ENCODE measurements at places on chromosomes 4 and X. TPM values are rescaled to one million over a fixed set of nuclear protein-coding genes. Genes with fewer than 3 reads are reported as not detected.

The IL3RA gene
- total RNA-seq = not detected

The AMBN gene
- total RNA-seq = not detected

The SMR3B gene
- total RNA-seq = not detected

The MAGEB2 gene
- total RNA-seq = not detected

The PLK4 gene
- 6.3 TPM for total RNA-seq

The LRAT gene
- 0.39 TPM for total RNA-seq

The LDB2 gene
- 0.11 TPM for total RNA-seq

The CD99L2 gene
- 12.6 TPM for total RNA-seq

The CACNA1F gene
- not detected for total RNA-seq

The SPACA5 gene
- total RNA-seq = not detected

The STARD8 gene
- total RNA-seq = 0.39 TPM

The SPP1 gene
- not detected for total RNA-seq

The RBM47 gene
- 2.4 TPM for total RNA-seq

The PLRG1 gene
- 44.0 TPM for total RNA-seq

The HDX gene
- 1.2 TPM for total RNA-seq

The ABLIM2 gene
- under 0.01 TPM for total RNA-seq

The ADH1C gene
- total RNA-seq = not detected

The TLR6 gene
- total RNA-seq = 7.8 TPM

The PAGE3 gene
- not detected for total RNA-seq

The DGAT2L6 gene
- total RNA-seq = not detected

The RAP1GDS1 gene
- total RNA-seq = 33.6 TPM

The GPC4 gene
- 14.1 TPM for total RNA-seq

The BEX5 gene
- not detected for total RNA-seq

The SASH3 gene
- not detected for total RNA-seq

The OGT gene
- 146 TPM for total RNA-seq

The MSX1 gene
- 1.1 TPM for total RNA-seq

The VEGFC gene
- 0.79 TPM for total RNA-seq

The ADH1A gene
- total RNA-seq = not detected

The RENBP gene
- under 0.01 TPM for total RNA-seq

The SSX2 gene
- total RNA-seq = not detected

The GAK gene
- 68.1 TPM for total RNA-seq

The SYTL5 gene
- 0.39 TPM for total RNA-seq

The NDST3 gene
- 2.3 TPM for total RNA-seq

The SLC4A4 gene
- 0.39 TPM for total RNA-seq

The TRIM60 gene
- not detected for total RNA-seq

The GABRE gene
- total RNA-seq = 11.0 TPM

The DHX15 gene
- 126 TPM for total RNA-seq

The GJB1 gene
- not detected for total RNA-seq

The NR3C2 gene
- total RNA-seq = 52.4 TPM

All from placental epithelial cell (primary cell).